ENCODE measurements at places on chromosomes 3 and 15. TPM values are rescaled to one million over a fixed set of nuclear protein-coding genes. Genes with fewer than 3 reads are reported as not detected.

DNA sequence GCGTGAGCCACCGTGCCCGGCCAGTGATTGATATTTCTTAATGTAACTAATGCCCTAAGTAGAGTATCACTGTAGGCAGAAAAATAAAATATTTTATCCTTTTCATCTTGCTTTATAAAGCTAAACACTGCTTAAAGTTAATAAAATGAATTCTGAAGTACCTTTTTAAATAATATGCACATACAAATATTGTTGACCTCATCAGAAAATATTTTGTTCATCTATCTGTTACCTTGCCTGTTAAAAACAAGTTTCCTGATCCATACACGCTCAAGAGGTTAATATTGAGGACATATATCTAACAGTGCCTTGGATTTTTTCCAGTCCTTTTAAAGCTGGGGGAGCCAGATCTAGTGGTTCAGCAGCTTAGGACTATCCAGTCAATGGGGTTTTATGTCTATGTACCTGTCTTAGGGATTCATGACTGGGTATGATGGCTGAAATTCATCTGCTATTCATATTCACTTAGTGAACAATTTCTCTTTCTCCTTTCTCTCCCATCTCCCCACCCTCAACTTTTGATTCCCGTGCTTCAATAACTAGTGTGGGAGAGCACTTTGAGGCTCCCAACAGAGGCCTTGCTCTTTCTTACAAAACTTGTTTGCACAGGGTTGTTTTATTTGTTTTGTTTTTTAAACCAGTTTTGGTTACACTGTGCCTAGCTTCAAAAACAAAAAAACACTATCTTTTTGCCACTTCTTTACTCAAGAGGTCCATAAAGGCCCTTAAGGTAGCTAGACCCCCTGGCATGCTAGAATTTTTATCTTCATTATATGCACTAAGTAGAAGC, 7.0 kb downstream of the SLC25A36 start:
- no peak for DNase-seq
- peaks cover 2% of the 10 kb centered on the region for H3K36me3 ChIP-seq
- no peaks in the 10 kb centered on the region for H3K27me3 ChIP-seq
- H3K4me3 ChIP-seq: no peak overlapping the region

UQCC5 gene
- total RNA-seq: 10.3 TPM

DNA sequence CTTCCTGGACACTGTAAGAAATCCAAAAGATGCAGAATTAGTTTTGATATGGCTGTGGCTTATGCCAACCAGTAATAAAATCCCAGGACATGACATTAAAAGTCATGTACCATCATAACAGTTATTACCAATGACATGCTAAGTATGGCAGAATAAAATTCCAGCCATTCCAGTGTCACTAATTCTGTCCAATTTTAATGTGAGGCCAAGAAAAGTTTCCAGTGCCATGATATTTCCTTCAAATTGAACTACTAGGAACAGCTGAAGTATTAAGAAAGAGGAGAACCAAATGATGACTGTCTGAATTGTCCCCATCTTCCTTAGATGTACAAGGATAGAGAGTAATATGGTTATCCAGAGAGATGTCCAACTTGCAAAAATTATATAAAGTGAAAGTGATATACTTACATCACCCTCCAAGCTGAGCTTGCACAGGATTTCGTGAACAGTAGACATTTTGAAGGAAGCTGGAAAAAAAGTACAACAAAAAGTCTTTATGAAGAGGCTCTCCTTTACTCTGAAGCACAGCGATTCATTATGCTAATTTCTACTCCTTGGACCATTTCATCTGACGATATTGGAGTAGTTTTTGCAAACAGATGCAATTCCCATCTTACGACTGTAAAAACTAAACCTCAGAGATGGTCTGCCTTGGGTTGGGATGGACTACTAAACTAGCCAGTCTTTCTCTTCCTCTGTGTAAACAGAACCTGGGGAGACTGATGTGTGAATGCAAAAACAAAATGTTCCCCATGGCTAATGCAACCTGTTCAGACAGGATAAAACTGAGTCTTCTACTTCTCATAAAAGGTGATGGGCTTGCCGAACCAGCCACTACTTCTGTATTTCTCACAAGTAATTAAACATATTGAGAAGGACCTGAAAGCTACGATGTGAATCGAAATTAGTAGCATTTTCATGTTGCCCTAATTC, 11.9 kb downstream of the ANXA2 start:
- no peaks in the 10 kb centered on the region for H3K4me1 ChIP-seq
- H3K27ac ChIP-seq: no peak overlapping the region
- DNase-seq: no peak
- peaks cover 30% of the 10 kb centered on the region for H3K36me3 ChIP-seq
- no peak overlapping the region for H3K4me3 ChIP-seq
- H3K27me3 ChIP-seq: no peaks in the 10 kb centered on the region

SUSD5 gene
- total RNA-seq: 0.30 TPM

DNA sequence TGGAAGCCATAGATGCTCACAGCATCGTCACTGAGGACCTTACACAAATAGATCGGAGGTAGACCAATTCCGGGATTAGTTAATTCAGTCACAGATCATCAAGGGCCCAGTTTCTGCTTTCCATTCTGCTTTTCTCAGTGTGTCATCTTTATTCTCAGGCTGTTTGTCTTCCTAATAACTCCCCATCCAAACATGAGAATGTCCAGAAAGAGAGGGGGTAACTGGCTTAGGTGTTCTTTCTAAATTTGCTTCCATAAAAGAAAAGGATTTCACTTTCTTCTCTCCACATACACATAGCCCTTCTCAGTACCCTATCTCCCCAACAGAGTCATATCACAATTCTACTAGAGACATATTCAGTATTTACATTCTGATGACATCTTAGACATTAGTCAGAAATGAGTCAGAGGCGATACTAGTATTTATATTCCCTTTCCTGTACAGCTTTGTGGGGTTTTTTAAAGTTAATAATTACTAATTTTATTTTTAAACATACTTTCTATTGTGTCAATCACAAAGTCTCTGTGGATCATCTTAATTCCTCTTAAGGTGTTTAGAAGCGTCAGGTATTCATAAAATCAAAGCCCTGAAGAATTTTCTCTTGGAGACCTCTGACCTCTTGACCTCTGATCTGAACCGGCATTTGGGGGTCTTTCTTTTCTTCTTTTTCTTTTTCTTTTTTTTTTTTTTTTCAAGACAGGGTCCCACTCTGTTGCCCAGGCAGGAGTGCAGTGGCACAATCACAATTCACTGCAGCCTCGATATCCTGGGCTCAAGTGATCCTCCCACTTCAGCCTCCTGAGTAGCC, 24.3 kb upstream of the IL12A start:
- no peak overlapping the region for H3K27ac ChIP-seq
- H3K36me3 ChIP-seq: no peaks in the 10 kb centered on the region
- DNase-seq: no peak
- no peaks in the 10 kb centered on the region for H3K4me1 ChIP-seq
- H3K27me3 ChIP-seq: no peaks in the 10 kb centered on the region

DNA sequence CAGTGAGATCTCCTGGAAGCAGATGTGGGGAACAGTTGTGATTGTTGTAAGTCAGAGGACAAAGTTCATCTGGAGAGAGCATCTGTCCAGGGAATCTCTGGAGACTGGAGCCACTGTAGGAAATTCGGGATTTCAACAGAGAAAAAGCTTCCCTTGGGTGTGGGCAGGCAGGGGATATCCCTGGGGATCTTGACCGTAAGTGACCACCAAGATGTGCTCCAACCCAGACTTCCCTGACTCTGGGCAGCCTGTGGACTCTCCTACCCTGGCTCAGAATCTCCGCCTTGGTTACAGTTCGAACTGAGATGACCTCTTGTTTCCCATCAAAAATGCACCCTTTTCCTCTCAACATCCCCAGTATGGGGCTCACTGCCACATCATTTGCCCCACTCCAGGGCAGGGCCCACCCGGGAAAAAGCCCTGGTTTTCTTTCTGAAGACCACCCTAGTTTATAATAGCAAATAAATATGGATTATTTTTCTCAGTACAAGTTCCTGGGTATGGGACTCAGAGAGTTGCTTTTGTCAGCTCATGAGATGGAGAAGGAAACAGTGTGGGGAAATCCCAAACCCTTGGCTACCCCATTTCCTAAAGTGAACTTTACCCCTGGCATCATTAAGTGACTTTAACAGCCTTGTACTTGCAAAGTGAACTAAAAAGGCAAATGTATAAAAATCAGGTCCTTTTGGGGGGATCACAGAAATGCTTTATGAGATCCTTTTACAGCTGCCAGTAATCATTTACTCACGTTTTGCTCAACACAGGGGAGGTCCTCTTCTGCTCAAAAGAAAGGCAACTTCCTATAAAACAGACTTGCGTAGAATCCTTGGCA, 89.9 kb downstream of the CCNL1 start:
- H3K36me3 ChIP-seq: no peaks in the 10 kb centered on the region
- H3K27ac ChIP-seq: no peak overlapping the region
- H3K4me3 ChIP-seq: no peak overlapping the region
- no peak for DNase-seq
- no peaks in the 10 kb centered on the region for H3K27me3 ChIP-seq

GRCh38 chr3:156339491-156339890, 215.4 kb downstream of the SSR3 start:
- H3K27ac ChIP-seq: no peak overlapping the region
- H3K4me1 ChIP-seq: peaks cover 6% of the 10 kb centered on the region

- H3K36me3 ChIP-seq: no peaks in the 10 kb centered on the region
- no peak for DNase-seq
- peak overlapping the region; percentile 22 for H3K4me3 ChIP-seq
Measured at GRCh38 chr3:156664831-156665178, 9.6 kb upstream of the TIPARP start.

NAALADL2 gene
- total RNA-seq: not detected

- no peaks in the 10 kb centered on the region for H3K4me1 ChIP-seq
- H3K4me3 ChIP-seq: no peak overlapping the region
- H3K27me3 ChIP-seq: no peaks in the 10 kb centered on the region
- no peak for DNase-seq
- no peak overlapping the region for H3K27ac ChIP-seq
- no peaks in the 10 kb centered on the region for H3K36me3 ChIP-seq
Measured at GRCh38 chr3:116103868-116104530, 341.3 kb downstream of the LSAMP start.

DNA sequence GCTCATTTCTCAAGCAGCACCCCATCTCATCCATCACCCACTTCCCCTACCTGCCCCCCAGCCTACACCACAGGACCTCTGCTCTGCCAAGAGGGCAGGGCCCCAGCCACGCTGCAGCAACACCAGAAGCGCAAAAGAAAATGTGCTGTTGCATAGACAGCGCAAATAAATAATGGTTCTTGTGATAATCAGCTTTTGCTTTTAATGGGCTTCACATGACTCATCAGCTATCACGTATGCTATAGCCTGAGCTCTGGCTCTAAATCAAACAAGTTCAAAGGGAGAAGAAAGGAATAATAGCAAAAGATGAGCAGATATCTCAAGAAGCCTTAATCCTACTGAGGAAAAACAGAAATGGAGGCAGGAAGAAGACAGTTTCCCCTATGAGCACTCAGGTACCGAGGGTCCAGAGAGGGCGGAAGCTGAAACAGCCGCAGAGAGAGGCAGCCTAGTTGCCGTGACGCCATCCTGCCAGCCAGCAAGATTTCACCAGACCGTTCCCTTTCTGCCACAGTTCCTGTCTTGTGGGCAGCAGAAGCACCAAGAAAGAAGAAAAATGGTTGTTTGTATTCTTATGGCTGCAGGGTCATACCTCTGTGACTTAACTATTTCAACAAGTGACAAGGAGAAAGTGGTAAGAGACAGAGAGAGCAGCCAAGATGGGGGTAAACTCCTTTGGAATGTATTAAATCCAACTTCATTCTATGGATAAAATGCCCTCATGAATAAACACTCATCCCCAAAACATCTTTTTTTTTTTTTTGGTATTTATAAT, 22.0 kb downstream of the RAB27A start:
- H3K4me1 ChIP-seq: peaks cover 21% of the 10 kb centered on the region
- H3K36me3 ChIP-seq: no peaks in the 10 kb centered on the region
- no peaks in the 10 kb centered on the region for H3K27me3 ChIP-seq
- peak; percentile 80 for DNase-seq
- H3K4me3 ChIP-seq: peak overlapping the region; percentile 7
- peak overlapping the region; percentile 90 for H3K27ac ChIP-seq

GRCh38 chr3:143201870-143202752, 82.5 kb downstream of the CHST2 start:
- no peaks in the 10 kb centered on the region for H3K36me3 ChIP-seq
- H3K27ac ChIP-seq: no peak overlapping the region
- H3K4me1 ChIP-seq: peaks cover 5% of the 10 kb centered on the region

DNA sequence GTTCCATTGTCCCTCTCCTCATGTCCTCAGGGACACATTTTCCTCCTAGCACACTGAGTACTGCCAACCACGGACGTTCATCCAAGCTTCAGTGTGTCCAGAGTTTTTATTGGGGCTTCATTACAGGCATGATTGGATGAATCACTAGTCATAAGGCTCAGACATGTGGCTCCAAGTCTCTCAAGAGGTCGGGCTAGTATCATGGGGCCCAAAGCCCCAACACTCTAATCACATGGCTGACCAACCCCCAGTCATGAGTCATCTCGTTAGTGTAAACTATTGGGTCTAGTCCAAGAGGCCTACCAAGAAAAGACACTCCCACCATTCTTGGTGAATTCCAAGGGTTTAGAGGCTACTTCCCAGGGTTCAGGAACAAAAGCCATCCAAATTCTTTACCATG, 4.4 kb downstream of the TERC start:
- H3K27me3 ChIP-seq: no peaks in the 10 kb centered on the region
- no peak for DNase-seq
- H3K4me1 ChIP-seq: peaks cover 15% of the 10 kb centered on the region
- no peak overlapping the region for H3K27ac ChIP-seq

PAK6 gene
- total RNA-seq: 1.2 TPM

GRCh38 chr3:13123013-13123654, 49.9 kb upstream of the IQSEC1 start:
- no peak overlapping the region for H3K27ac ChIP-seq
- H3K4me3 ChIP-seq: no peak overlapping the region
- H3K4me1 ChIP-seq: no peaks in the 10 kb centered on the region
- no peak for DNase-seq

DNA sequence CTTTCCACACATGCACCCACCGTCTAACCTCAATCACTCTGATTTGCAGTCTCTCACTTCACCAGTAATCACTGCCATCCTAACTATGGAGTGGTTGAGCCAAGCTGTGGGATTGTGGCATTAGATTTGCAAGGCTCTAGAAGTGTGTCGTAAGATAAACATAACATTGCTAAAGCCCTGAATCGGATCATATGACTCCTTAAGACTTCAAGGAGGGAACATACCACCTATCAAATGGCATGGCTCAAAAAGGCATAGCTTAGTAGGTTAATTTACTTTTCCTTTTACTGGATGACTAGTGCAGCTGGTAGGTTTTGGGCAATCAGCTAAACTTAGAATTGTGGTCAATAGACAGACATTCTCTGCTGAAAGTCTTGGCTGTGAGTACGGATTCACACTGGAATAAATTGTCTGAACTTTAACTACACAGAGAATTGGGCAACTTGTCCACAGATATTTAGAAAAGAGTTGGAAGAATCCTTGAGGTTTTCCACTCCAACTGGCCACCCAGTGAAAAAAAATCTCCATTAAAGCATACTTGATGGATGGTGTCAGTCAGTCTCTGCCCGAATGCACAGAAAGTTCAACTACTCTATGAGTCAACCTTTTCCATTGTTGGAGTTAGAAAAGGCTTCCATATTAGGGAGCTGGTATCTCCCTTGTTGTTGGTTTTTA, 476.7 kb upstream of the CBLB start:
- H3K27ac ChIP-seq: no peak overlapping the region
- H3K36me3 ChIP-seq: no peaks in the 10 kb centered on the region
- H3K4me1 ChIP-seq: no peaks in the 10 kb centered on the region
- no peak for DNase-seq

GRCh38 chr3:175911937-175912336, 1052.8 kb downstream of the NAALADL2 start:
- H3K4me1 ChIP-seq: no peaks in the 10 kb centered on the region
- H3K27ac ChIP-seq: no peak overlapping the region
- H3K4me3 ChIP-seq: no peak overlapping the region
- DNase-seq: no peak
- H3K27me3 ChIP-seq: no peaks in the 10 kb centered on the region
